ENCODE measurements at places on chromosomes 12 and 14.

GRCh38 chr12:14959463-14959862, 1.9 kb downstream of the ARHGDIB start:
- H3K36me3 ChIP-seq = no peaks in the 10 kb centered on the region
- H3K27ac ChIP-seq = no peak overlapping the region

DNA sequence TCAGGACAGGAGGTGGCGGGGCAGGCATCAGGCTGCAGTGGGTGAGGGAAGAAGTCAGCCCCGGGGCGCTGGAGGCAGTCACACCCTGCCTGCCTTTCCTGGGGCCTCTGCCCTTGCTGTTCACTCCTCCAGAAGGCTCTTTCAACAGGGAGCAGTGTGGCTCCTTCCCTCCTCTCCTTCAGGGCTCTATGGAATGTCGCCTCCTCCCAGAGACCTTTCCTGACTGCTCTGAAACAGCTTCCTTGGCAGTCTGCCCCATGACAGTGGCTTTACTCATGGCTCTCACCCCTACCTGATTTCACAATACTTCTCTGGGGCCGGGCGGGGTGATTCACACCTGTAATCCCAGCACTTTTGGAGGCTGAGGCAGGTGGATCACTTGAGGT, 7.1 kb downstream of the RHOF start:
- no peak overlapping the region for H3K27ac ChIP-seq
- H3K27me3 ChIP-seq = no peaks in the 10 kb centered on the region
- peaks cover 3% of the 10 kb centered on the region for H3K4me1 ChIP-seq

DNA sequence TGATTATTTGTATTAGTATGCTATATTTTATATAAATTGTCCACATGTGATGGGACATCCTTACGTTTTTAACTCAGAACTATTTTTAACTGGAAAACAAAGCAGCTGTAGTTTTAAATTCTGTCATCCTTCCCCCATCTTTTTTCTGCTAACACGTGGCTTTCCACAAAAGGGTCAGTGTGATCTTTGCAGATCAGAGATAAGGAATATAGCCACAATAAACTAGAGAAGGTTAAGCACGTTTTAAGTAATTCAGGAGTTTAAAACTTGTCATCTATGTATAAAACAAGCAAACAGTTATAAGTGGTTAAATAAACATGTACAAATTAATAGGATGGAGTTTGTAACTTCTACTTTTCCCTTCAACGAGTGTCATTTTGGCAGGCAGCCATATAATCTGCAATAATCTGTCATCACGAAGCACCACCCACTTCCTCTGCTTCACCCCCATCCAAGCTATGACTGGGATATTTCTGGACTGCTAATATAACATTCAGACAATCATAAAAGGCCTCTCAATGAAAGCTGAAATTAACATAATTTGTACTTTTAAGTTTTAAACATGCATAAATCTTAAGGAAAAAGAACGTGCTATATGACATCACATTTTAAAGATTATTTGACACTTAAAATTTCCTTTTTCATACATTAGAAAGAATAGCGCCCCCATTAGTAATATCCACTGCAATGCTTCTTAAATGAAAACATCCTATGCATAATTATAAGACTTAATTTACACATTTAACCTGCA, 15.3 kb downstream of the TAOK3 start:
- no peak overlapping the region for H3K27ac ChIP-seq
- no peaks in the 10 kb centered on the region for H3K27me3 ChIP-seq
- no peak for DNase-seq
- H3K36me3 ChIP-seq = no peaks in the 10 kb centered on the region
- no peak overlapping the region for H3K4me3 ChIP-seq

GRCh38 chr14:32925439-32925838, 13.2 kb upstream of the NPAS3 start:
- no peaks in the 10 kb centered on the region for H3K4me1 ChIP-seq
- H3K36me3 ChIP-seq = no peaks in the 10 kb centered on the region
- H3K27ac ChIP-seq = no peak overlapping the region
- no peak overlapping the region for H3K4me3 ChIP-seq
- DNase-seq = no peak

GRCh38 chr14:64232095-64232838, 61.9 kb downstream of the ESR2 start:
- H3K4me3 ChIP-seq = no peak overlapping the region
- DNase-seq = no peak
- H3K27ac ChIP-seq = no peak overlapping the region

Data from pancreas (tissue), 10 donors.